Activated CD8-positive, alpha-beta memory T cell treated with anti-CD3 and anti-CD28 coated beads for 4 hours (primary cell): ENCODE measurements at places on chromosomes 11 and 22.

GRCh38 chr11:72773291-72773690 lies 20.6 kb downstream of the STARD10 start:
- DNase-seq: no peak

DNA sequence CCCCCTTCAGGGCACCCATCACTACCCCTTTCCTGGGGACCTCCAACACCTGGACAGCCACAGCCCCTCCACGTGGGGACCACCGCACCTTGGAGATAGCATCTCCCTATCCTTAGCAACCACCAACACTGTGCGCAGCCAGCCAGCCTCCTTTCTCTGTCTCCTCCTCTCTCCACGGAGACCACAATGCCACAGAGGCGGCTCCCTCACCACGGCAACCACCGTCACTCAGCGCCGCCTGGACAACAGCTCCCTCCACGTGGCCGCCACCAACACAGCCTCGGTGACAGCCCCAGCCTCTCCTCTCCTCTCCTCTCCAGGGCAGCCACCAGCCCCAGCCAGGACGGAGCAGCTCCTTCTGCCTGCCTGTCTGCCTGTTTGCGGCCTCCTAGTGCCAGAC lies 10.5 kb downstream of the ELFN2 start:
- DNase-seq: no peak

DNA sequence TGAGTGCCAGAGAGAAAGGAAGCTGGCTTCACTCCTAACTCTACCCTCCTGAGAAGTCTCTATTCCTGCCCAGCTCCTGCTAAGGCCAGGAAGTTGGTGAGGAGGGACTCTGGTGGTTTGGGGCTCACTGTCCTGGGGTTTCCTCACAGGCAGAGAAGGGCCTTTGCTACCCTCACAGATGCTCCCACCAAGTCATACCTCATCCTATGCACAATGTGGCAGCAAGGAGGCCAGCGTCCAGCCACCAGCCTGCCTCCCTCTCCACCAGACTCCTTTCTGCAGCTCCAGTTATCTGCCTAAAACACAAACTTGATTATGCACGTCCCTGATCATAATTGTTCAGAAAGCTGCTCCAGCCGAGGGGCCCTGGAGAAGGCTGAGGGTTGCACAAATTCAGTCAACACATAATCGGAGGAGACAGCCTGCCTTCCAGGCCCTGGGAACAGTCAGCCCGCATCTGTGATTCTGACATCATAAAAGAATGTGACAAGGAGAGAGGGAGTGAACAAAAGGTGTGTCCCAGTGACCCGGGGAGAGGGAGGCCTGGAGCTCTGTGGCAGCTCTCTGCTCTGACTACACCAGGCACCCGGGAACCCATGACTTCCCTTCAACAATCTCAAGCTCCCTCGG lies 28.8 kb downstream of the DKK3 start:
- DNase-seq: no peak

- no peak for DNase-seq
These were observed 640.2 kb upstream of the KIRREL3 start for GRCh38 chr11:127640561-127641451.

- DNase-seq: no peak
These were observed 1.5 kb downstream of the ADORA2A start for GRCh38 chr22:24428751-24429410.

- DNase-seq: no peak
These were observed 282.3 kb downstream of the TTC28 start for GRCh38 chr22:28397306-28397705.

- DNase-seq: no peak
These were observed 47.8 kb downstream of the FANCF start for GRCh38 chr11:22577854-22578253.

GRCh38 chr11:131038597-131038996 lies 122.3 kb upstream of the SNX19 start:
- DNase-seq: no peak

DNA sequence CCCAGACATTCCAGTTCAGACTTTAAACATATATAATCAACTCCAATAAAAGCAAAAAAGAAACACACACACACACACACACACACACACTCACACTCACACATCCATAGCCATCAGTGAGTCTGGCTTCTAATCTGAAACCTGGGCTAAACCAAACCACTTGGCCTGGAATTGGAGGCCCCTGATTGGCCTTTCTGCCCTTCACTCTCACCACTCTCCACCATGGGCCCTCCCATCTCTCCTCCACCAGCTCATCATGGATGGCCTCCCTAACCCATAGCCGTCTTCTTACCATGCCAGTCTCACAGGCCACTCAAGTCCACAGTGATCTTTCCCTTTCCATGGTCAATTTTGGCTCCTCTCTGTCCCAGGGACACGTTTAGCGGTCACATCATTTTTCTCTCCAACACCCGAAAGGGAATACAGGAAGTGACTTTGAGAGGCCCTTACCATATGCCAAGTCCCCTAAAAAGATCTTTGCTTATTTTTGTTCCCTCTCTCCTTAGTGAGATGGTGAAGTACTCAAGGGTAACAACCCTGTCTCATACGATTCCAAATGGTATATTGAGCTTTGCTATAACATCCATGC lies 66.6 kb downstream of the ENDOD1 start:
- DNase-seq: no peak

DNA sequence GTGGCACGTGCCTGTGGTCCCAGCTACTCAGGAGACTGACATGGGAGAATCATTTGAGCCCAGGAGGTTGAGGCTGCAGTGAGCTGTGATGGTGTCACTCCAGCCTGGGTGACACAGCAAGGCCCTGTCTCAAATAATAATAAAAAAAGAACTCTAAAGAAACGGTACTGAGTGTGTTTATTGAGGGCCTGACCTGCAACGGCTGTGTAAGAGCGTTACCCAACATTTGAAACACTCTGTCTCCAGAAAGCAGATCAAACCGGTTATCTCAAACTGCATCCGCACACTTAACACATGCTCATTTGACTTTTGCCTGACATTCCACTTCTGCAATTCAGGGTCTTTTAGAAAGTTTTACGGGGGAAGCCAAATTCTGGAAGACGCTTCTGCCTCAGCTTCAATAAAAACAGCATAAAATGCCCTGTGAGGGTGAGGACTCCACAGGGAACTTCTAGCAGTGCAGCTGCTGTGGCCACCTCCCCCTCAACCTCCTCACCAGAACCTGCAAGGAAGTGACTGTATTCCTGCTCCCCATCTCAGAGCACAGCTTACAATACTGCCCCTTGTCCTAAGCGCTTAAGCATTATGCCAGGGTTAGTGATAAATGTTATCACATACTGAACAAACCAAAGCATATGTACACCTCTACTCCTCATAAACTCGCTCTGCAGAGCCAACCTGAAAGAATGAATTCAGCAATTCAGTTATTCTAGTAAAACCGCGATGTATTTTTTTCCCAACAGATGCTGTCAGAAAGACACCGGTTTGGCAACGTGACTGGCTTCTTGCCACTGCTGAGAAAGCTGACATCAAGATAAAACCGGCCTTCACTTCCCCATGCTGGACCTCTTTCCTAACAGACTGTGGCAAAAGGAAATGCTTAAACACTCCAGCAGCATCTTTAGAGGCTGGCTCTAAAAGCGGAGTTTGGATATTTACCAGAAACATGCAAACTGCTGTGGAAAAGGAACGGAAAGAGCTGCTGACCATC lies 52.2 kb downstream of the PRDM10 start:
- DNase-seq: no peak

DNA sequence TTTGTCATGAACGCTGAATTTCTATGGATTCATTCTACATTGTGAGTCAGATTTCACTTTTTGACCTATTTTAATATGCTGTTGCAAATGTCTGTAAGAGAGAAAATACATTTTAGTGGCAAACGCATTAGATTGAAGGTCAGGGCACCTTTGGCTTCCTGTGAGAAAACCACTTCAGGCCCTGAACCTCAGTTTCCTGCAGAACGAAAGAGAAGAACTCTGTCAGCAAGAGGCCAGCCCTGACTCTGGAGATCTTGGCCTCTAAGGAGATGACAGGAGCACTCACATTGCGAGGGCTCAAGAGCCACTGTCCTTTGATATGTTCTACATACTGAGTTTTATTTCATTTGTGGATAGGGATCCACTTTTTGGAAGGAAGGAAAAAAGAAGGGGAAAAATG lies 83.6 kb downstream of the KCNJ1 start:
- no peak for DNase-seq

GRCh38 chr11:37849706-37850105 lies 1251.7 kb upstream of the RAG2 start:
- DNase-seq: no peak
